ENCODE measurements at places on chromosomes 7 and 10.

DNA sequence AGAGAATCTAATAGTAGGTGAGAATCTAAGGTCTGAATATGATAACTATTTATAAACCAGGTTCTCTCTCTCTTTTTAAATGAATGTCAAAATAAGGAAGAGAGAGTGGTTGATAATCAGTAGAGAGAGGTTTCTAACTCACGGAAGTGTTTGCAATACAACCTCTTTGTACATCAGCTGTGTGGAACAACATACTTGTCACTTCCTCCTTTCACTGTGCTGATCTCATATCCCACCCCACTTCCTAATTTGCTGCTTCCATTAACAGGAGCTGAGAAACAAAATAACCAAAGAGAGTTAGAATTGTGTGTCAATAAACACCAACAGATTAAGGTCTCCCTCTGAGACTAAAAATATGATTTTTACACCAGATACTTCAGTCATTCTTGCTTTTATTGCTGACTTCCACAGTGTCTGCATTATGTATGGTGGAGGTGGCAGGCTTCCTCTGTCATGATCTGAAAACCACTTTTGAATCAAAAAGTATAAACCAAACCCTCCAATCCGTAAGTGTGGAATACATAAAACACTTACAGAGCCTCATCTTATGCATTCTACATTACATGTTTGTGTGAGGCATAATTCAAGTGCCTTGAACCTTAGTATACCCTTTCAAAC lies 25.0 kb downstream of the CACUL1 start:
- DNase-seq = no peak

GRCh38 chr7:19530261-19530660 lies 178.6 kb downstream of the POLR1F start:
- no peak for DNase-seq

- DNase-seq = no peak
These were observed 427.8 kb downstream of the ARL4A start for GRCh38 chr7:13115157-13115772.

- DNase-seq = no peak
These were observed 264.0 kb downstream of the INHBA start for GRCh38 chr7:41438705-41439514.

GRCh38 chr10:35540296-35541164 lies 64.6 kb upstream of the GJD4 start:
- no peak for DNase-seq

GRCh38 chr7:139648941-139649425 lies 125.5 kb downstream of the CLEC2L start:
- no peak for DNase-seq

DNA sequence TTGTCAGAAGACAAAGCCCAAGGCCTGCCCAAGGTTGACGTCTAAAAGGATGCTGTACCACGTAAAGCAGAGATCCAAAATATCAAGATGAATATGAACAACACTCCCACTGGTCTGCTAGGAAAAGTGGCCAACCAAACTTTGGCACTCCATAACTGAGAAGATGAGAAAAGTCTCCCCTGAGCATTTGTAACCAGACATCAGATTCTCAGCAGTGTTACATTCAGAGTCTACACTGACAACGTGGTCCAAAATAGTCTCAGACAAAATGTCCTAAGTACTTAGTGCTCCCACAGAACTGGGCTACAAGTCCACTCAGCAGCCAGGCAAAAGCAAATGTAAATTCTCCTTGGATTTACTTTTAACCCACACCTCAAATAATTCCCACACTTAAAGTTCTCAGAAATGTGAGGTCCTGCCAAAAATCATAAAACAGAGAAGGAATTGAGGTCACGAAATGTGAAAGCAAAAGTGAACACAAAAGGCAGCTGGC lies 185.1 kb upstream of the NOBOX start:
- DNase-seq = no peak

- peak; percentile 56 for DNase-seq
These were observed at the start of gene GSDME for GRCh38 chr7:24757353-24758275. Gene GSDME (minus strand): TSS chr7:24757464. CDS start chr7:24749774, 7,690 bp downstream.

GRCh38 chr10:45627412-45628048 lies 45.0 kb downstream of the ZFAND4 start:
- no peak for DNase-seq

GRCh38 chr7:44390701-44391100 lies 65.3 kb upstream of the CAMK2B start:
- no peak for DNase-seq

GRCh38 chr7:123811056-123811455 lies 33.9 kb upstream of the HYAL4 start:
- DNase-seq = no peak

- DNase-seq = no peak
These were observed 48.5 kb downstream of the MALRD1 start for GRCh38 chr10:19097151-19097550.

GRCh38 chr10:55966101-55966500 lies 395.0 kb downstream of the ZWINT start:
- DNase-seq = no peak

- DNase-seq = peak; percentile 65
These were observed 95.1 kb upstream of the DIP2C start for GRCh38 chr10:784403-785088.

DNA sequence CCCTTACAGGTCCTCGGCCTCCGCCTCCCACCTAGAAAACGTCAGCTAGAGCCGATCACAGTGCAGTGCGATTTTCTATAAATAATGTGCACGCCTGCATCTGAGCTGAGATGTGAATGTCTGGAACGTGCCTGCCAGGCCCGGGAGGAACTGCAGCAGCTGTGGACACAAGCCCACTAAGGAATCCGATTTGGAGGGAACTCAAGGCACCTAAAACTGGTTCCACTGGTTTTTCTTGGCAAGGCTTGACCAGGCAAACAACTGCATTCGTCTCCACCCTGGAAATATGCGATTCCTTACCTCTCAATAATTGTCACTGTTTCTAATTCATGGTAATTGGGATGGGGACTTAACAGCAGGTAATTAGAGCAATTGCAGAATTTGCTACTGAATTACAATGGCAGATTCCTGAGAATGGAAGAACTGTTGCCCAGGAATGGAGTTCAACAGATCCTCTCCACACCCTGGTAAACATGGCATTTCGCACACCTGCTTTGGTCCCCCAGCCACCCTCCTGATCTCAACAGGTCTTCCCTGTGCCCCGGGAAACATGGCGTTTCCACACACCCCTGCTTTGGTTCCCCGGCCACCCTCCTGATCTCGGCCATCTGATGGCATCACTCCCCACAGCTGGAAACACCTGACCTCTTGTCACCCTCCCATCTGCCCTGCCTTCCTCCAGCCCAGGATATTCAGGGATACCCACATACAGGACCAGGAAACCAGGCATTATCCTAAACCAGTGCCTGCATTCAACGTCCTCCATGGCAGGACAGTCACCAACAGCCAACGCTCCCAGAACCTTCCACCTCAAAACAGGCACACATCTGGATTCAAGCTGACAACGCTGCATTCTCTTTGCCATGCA lies 76.0 kb downstream of the DIP2C start:
- no peak for DNase-seq

- DNase-seq = peak; percentile 20
These were observed 94.0 kb downstream of the SLC37A3 start for GRCh38 chr7:140304191-140304799.

Data from WERI-Rb-1 (cell line).